ENCODE measurements at places on chromosomes 7 and 10.

DNA sequence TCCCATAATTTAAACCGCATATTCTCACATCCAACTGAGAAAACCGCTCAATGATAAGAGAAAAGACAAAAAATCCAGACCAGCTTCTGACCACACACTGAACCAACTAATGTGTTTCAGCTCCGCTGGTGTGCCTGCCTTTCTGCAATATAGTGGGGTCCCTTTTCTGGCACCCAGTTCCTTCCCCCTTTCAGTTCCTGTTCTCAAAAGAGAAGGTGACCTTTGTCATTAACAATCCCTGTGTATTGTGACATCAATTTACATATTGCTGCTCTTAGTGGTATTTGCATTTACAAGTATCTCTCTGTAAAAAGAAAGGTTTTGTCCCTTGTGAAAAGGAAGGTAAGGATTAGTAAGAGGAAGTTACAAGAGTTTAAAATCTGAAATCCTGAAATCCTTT is 1.4 kb downstream of the PPP1R17 start:
- DNase-seq, result no peak

GRCh38 chr7:13466874-13467547 is 522.5 kb downstream of the ETV1 start:
- no peak for DNase-seq

GRCh38 chr10:123994417-123995081 is 98.8 kb downstream of the CHST15 start:
- DNase-seq, result peak; percentile 61

GRCh38 chr7:5696346-5697110 is 84.9 kb downstream of the RNF216 start:
- no peak for DNase-seq

- DNase-seq, result no peak
Observed at GRCh38 chr10:59674215-59674836, 35.3 kb downstream of the SLC16A9 start.

GRCh38 chr10:7605565-7606295 is 61.0 kb downstream of the ITIH5 start:
- DNase-seq, result peak; percentile 21

GRCh38 chr10:117169480-117169879 is 27.8 kb upstream of the KCNK18 start:
- DNase-seq, result no peak

DNA sequence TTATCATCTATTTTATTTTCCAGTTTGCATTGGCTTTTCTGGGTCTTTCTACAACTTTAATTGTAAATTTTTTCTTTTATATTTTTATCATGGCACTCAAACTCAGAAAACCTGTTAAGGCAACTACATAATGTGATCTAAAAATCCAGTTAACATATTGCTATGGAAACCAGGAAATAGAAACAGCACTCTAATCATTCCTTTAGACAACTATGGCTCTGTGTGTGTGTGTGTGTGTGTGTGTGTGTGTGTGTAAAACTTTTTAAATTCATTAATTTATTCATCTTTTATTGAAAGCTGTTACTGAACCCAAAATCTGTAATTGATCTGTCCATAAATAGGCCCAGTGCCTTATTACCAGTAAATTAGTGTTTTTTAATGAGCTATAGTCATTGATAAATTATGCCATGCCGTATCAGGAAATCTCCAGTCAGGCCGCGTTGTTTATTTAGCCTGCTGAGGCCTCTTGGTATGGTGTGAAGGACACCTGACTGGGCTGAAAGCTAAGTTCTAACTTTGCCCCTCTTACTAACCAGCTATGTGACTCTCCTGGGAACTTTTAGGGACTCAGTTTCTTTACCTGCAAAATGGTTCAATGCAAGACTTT is 1.5 kb upstream of the MET start:
- no peak for DNase-seq

DNA sequence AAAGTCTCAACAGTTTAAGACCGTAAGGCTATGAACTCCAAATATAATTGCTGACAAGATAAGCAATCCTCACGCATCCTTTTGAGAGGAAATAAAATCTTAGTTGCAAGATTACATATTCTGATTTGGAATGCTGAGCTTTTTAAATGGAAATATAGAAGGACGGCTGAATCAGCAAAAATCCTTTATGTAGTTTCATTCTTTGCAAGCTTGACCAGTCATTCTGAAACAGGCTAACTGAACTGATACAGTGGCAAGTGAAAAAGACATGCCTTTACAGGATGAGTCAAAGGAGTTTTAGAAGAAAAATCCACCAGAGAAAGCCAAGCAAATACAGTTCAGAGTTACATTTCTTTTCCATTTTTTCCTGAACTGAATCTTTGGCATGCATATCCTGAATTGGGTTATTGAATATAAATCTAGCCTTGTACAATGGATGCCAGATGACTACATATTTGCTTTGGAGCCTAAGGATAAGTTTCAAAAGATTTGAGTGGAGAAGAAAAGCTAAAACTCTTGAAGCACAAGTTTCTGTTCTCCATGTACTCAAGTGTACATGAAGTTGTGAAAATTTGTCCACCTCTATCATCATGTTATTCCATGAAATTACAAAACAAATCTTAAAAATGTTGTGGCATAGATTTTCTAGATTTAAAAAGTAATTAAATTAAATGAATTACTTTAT is 4.4 kb downstream of the VIM start:
- no peak for DNase-seq

DNA sequence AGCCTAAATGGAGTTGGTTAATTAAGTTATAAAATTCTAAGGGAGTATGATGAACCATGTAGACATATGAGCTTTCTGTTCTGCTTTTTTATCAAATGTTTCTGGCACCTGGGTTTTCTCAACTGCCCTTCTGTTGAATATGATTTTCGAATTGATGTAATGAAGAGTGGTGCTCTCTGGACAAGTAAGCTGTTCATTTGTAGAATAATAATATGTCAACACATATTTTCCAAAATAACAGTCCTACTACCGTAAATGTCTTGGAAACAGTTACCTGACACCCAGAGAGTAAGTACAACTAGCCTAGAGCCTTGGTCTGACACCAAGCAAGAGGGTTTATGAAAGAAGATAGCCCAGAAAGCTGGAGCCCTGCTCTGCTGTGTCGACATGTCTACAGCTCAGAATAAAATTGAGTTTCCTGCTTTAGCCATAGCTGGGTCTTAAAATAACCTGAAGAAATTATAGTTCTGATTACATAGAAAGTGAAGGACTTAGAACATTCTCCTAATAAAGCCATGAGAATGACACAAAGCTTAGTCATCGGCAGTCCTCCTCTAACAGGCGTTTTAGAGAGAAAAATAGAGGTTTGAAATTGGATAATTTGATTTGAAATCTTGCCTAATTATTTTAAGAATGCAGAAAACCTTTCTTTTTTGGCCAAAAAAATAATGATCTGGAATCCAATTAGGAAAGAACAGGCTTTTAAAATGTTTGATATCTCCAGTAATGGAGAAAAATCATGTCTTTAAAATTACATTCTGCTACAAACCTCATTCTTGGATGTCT is 25.1 kb downstream of the HDAC9 start:
- DNase-seq, result no peak
